ENCODE measurements at places on chromosomes 5 and 9.

- H3K27me3 ChIP-seq, result no peaks in the 10 kb centered on the region
- DNase-seq, result no peak
- peaks cover 55% of the 10 kb centered on the region for H3K4me1 ChIP-seq
- peak overlapping the region; percentile 89 for H3K4me3 ChIP-seq
- peaks cover 5% of the 10 kb centered on the region for H3K36me3 ChIP-seq
- H3K27ac ChIP-seq, result peak overlapping the region; percentile 96
Observed at GRCh38 chr9:75086541-75087288, 1.2 kb downstream of the NMRK1 start.

GRCh38 chr5:153891394-153891793, 147.3 kb downstream of the FAM114A2 start:
- no peaks in the 10 kb centered on the region for H3K4me1 ChIP-seq
- H3K27me3 ChIP-seq, result no peaks in the 10 kb centered on the region
- no peaks in the 10 kb centered on the region for H3K36me3 ChIP-seq
- H3K27ac ChIP-seq, result no peak overlapping the region

GRCh38 chr9:131276094-131276888, at the start of gene FAM78A:
Gene FAM78A, minus strand, starts transcription at chr9:131276510. Its CDS starts 331 bp downstream, at chr9:131276179.
- peak within 1 kb of the TSS; percentile 64 for H3K4me3 ChIP-seq
- peaks cover 16% of the 10 kb centered on the region for H3K4me1 ChIP-seq
- H3K27ac ChIP-seq, result peak within 1 kb of the TSS; percentile 13
- H3K27me3 ChIP-seq, result peaks cover 64% of the 10 kb centered on the region

DNA sequence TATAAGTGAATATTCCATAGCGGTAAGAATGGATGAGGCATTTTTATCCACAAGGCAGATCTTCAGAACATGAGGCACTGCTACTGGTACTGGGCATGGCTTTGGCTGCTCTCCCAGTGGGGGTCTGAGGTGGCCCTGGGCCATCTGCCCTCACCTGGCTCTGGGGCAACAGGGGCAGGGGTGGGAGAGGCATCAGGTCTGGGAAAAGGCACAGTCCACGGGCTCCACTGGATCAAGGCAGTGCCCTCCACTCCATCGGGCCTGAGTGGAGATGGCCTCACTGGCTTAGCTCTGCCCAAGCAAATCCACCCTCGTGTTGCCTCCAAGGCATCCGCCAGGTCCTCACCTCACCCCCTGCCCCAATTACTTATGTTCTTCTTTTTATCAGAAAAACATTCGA, 10.9 kb upstream of the NKD2 start:
- no peak overlapping the region for H3K4me3 ChIP-seq
- no peak overlapping the region for H3K27ac ChIP-seq
- H3K36me3 ChIP-seq, result no peaks in the 10 kb centered on the region

- no peaks in the 10 kb centered on the region for H3K27me3 ChIP-seq
- DNase-seq, result no peak
- no peaks in the 10 kb centered on the region for H3K4me1 ChIP-seq
- peaks cover 3% of the 10 kb centered on the region for H3K36me3 ChIP-seq
- H3K4me3 ChIP-seq, result no peak overlapping the region
Observed at GRCh38 chr9:71719562-71719961, 48.8 kb downstream of the CEMIP2 start.

GRCh38 chr9:102049586-102050246, 311.3 kb upstream of the GRIN3A start:
- H3K4me3 ChIP-seq, result peak overlapping the region; percentile 14
- no peaks in the 10 kb centered on the region for H3K27me3 ChIP-seq
- H3K27ac ChIP-seq, result no peak overlapping the region
- H3K36me3 ChIP-seq, result no peaks in the 10 kb centered on the region
- H3K4me1 ChIP-seq, result no peaks in the 10 kb centered on the region

DNA sequence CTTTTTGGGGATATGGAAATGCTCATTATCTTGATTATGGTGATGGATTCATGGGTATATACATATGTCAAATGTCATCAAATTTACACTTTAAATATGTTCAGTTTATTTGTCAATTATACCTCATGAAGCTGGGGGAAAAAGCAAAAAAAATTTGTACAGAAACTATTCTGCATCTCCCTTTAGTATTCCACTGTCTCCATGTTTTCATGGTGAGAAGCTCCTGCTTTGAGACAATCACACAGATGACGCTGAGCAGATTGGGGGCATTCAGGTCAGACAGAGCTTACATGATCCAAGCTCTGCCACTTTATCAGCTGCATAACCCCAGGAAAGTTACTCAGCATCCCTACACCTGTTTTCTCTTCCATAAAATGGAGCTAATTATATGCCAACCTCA, 101.5 kb downstream of the PLPPR1 start:
- H3K27ac ChIP-seq, result no peak overlapping the region
- H3K4me3 ChIP-seq, result no peak overlapping the region
- no peaks in the 10 kb centered on the region for H3K27me3 ChIP-seq
- DNase-seq, result no peak

DNA sequence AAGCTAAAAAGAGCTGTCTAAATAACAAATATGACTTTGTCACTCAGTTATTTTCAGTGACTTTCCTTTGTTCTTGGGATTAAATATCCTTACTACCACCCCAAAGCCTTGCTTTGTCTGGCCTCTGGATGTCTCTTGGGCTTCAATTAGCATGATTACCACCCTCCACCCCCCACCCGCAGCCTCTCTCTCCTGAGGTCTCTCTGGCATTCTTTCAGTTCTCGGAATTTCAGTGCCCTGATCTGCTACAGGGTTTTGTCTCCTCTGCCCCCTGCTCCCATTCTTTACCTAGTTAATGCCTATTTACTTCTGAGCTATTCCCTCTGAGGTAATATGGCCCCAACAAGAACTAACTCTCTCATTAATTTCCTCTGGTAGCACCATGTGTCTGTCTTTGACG, 376.4 kb downstream of the DEPDC1B start:
- no peak for DNase-seq
- H3K4me1 ChIP-seq, result peaks cover 4% of the 10 kb centered on the region
- no peaks in the 10 kb centered on the region for H3K27me3 ChIP-seq
- H3K27ac ChIP-seq, result peak overlapping the region; percentile 60
- H3K4me3 ChIP-seq, result no peak overlapping the region

- H3K27me3 ChIP-seq, result no peaks in the 10 kb centered on the region
- DNase-seq, result no peak
- H3K36me3 ChIP-seq, result no peaks in the 10 kb centered on the region
- H3K4me3 ChIP-seq, result no peak overlapping the region
Observed at GRCh38 chr9:88658311-88658822, 123.4 kb downstream of the NXNL2 start.

DNA sequence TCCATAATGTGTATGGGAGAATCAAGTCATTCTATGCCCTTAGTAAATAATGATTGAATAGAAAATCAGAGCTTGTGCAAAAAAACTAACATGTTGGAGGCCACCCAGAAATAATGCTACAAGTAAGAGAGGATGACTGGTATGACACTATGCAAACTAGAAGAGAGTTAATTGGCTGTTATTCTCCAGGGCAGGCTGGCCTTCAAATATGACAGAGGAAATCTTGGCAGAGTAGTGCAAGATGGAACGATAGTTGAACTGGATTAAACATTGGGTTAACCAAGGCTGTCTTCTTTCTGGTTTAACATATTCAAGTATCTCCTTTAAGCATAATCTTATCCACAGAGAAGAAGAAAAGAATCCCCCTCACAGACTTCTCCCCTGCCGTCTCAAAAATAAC, 196.1 kb downstream of the MPDZ start:
- no peaks in the 10 kb centered on the region for H3K36me3 ChIP-seq
- H3K4me1 ChIP-seq, result peaks cover 9% of the 10 kb centered on the region
- no peaks in the 10 kb centered on the region for H3K27me3 ChIP-seq
- H3K27ac ChIP-seq, result no peak overlapping the region

- H3K27ac ChIP-seq, result no peak overlapping the region
- no peaks in the 10 kb centered on the region for H3K27me3 ChIP-seq
- DNase-seq, result no peak
- no peaks in the 10 kb centered on the region for H3K36me3 ChIP-seq
Observed at GRCh38 chr9:73805111-73805510, 653.4 kb downstream of the ANXA1 start.

DNA sequence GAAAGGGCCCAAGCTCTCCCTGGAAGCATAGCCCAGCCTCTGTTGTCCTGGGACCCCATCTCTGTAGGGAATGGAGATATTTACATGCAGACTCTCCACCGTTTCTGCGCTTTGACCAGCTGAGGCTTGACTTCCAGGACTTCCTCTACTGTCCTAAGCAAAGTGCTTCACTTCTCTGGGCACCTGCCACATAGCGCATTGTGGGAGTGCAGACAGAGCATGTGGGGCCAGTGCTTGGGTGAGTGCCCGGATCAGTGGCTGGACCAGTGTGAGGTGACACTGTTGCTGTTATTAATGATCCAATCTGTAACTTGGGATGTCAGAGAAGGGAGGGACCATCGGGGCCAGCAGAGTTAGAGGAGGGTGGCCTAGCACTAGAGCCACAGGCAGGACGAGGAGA, 10.5 kb downstream of the CXCL14 start:
- H3K27ac ChIP-seq, result no peak overlapping the region
- H3K36me3 ChIP-seq, result no peaks in the 10 kb centered on the region
- H3K27me3 ChIP-seq, result peaks cover 31% of the 10 kb centered on the region
- no peak overlapping the region for H3K4me3 ChIP-seq
- H3K4me1 ChIP-seq, result no peaks in the 10 kb centered on the region

DNA sequence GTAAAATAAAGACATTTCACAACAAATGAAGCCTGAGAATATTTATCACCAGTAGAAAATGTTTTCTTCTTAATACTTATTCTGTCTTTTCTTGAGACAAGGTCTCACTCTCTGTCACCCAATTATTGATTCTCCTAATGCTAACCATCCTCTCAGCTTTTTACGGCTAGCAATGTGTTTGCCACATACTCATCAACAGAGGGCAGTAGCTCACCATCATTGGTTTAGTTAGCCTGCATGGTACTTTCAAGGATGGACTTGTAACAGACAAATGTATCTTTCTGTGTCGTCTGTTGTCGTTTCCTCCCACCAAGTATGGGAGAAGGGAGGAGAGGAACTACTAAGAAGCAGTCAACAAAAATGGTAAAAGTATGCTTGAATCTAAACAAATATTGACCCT, 5.9 kb upstream of the ACO1 start:
- H3K27me3 ChIP-seq, result peaks cover 5% of the 10 kb centered on the region
- no peak overlapping the region for H3K4me3 ChIP-seq
- DNase-seq, result no peak
- peaks cover 3% of the 10 kb centered on the region for H3K4me1 ChIP-seq

- DNase-seq, result no peak
- no peak overlapping the region for H3K4me3 ChIP-seq
- no peak overlapping the region for H3K27ac ChIP-seq
- peaks cover 35% of the 10 kb centered on the region for H3K4me1 ChIP-seq
- H3K27me3 ChIP-seq, result no peaks in the 10 kb centered on the region
Observed at GRCh38 chr9:127113191-127113972, 9.1 kb downstream of the ANGPTL2 start.

DNA sequence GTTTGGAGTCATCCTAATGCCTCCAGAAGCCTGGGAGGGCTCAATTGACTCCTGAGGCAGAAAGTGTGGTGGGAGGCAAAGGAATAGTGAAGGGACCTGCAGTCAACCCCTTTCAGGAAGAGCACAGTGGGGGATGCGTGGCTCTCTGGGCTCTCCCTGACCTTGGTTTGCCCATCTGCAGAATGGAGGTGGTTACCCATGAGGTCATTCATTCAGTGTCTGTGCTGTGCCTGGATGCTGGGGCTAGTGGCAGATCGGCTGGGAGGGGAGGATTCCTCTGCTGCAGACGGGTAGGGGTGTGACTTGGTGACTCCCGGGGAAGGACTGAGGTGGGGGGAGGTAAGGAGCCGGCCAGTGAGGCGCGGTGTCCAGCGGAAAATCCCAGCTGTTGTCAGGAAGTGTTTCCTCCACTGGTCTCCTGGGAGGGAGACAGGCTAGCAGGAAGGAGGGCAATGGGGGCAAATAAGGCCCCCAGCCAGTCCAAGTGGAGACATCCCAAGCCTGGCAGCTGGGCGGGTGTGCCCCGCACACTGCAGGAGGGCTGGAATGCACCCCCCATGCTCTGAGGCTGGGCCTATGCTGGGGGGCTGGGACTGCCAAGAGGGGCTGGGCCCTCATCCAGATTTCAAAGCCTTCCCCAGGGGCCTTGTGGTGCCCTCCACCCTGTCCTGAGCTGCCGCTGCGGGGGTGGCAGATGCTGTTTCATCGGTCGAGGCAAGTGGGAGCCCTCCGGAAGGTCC, 10.9 kb downstream of the CXXC5 start:
- peak overlapping the region; percentile 94 for H3K27ac ChIP-seq
- DNase-seq, result peak; percentile 71
- H3K36me3 ChIP-seq, result no peaks in the 10 kb centered on the region
- peak overlapping the region; percentile 40 for H3K4me3 ChIP-seq
- no peaks in the 10 kb centered on the region for H3K27me3 ChIP-seq

- H3K4me1 ChIP-seq, result no peaks in the 10 kb centered on the region
- H3K36me3 ChIP-seq, result peaks cover 65% of the 10 kb centered on the region
- no peak overlapping the region for H3K4me3 ChIP-seq
- no peaks in the 10 kb centered on the region for H3K27me3 ChIP-seq
Observed at GRCh38 chr5:97019435-97020117, 83.7 kb downstream of the LNPEP start.

DNA sequence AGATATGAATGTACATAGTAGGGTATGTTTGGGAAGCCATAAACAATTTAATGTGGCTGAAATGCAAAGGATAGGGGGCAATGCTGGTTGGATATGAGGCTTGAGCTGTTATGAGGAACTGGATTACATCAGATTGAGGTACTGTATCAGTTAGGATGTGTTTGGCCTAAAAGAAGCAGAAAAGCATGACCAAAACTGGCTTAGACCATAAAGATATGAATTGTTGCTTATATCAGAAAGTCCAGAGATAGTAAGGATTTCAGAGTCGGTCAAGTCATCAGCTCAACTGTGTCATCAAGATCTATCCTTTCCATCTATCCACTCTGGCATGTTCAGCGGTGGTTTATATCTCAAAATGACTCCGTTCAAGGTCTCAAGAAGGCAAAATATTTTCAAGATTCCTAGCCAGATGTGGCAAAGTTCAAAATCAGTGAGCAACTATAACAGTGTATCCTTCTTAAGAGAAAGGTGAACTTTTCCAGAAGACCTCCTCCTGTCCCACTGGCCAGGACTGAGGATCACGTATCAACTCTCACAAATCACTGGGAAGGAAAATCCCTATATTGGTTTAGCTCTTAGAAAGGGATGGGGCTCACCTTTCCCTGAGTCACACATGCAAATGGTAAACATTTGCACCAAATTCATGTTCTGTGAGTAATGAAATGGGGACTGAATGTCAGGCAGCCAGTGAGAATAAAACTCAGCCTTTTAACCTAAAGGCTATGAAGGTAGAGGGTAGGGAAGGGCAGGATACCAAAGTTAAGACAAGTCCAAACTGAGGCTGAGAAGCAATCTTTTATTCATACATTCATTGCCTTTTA, 257.8 kb downstream of the TRIM32 start:
- H3K27me3 ChIP-seq, result no peaks in the 10 kb centered on the region
- no peaks in the 10 kb centered on the region for H3K4me1 ChIP-seq
- H3K36me3 ChIP-seq, result no peaks in the 10 kb centered on the region

- H3K27ac ChIP-seq, result no peak overlapping the region
- no peak overlapping the region for H3K4me3 ChIP-seq
- H3K27me3 ChIP-seq, result no peaks in the 10 kb centered on the region
- H3K36me3 ChIP-seq, result no peaks in the 10 kb centered on the region
- no peak for DNase-seq
Observed at GRCh38 chr5:133113331-133114061, 61.7 kb downstream of the HSPA4 start.

Data from tibial artery (tissue), 4 donors.